ENCODE measurements at places on chromosomes 1 and 21.

DNA sequence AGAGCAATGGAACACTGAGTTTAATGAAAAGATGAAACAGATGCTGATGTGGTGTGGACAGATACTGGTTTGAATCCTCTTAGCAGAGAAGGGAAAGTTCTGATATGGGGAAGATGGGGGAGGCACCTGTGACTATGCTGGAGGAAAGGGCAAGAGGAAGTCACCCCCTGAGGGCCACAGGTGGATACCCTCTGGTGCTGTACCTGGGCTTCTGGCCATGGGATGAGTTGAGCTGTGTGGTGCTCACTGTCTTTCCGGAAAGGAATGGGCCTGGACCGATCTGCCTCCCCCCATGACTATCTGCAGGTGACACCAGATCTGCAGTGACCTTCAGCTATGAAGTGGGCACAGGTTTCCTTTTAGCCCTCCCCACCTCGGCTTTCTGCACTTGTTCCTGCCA is 52.4 kb downstream of the IER5 start:
- DNase-seq: no peak

DNA sequence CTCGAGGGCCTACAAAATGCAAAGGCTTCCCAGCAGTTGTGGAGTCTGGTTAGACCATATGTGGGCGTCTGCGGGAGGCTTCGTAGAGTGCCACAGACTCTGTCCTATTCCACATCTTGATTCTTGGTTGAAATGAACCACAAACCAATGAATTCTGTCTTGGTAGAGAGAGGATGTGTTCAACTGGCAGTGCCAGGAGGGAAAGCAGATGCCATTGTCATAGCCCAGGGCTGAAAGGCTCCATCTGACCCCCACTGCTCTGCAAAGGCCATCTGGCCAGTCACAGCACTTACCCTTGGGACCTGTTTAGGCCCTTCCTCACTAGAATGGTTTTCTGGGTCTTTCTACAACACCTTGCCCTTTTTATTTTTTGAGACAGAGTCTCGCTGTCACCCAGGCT is 22.1 kb downstream of the ACOT11 start:
- DNase-seq: no peak

DNA sequence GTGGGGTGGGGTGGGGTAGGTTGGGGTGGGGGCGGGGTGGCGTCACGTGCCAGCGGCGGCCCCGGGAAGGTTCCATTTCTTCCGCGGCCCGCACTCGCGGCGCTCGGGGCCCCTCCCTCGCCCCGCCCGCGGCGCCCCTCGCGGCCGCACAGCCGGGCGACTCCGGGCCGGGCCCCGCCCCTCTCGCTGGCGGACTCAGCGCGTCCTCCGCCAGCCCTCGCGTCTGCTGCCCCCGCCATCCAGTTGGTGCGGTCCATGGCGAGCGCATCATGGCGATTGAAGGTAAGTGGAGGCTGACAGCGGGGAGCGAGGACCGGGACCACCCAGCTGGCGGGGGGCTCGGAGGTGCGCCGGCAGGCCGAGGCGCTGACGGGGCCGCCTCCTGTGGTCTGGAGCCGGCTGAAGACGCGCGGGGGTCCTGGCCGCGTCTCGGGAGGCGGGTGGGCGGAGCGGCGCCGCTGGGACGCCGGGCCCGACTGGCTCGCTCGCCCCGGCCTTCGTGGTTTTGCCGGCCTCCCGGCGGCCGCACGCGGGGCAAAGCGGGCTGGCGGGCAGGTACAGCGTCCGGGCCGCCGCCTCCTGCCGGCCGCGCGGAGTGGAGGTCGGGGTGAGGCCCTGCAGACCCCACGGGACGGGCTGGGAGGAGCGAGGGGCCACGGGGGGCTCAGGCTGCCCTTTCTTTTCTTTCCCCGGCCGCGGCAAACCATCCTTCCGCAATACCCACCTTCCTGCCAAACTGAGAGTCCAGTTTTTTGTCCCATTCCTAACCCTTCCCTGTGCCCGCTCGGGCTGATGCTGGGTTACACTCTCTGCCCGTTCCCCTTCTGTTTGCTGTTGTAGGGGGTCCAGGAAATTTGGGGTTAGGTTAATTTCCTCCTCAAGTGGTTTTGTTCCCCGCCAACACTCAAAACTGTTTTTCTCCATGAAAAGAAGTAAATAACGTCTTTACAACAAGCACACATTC is at the start of gene SYT14:
SYT14 (plus strand) TSS at position 222 of the 964 bp plus-strand sequence; CDS start at position 270, 48 bp downstream.
- no peak for DNase-seq

DNA sequence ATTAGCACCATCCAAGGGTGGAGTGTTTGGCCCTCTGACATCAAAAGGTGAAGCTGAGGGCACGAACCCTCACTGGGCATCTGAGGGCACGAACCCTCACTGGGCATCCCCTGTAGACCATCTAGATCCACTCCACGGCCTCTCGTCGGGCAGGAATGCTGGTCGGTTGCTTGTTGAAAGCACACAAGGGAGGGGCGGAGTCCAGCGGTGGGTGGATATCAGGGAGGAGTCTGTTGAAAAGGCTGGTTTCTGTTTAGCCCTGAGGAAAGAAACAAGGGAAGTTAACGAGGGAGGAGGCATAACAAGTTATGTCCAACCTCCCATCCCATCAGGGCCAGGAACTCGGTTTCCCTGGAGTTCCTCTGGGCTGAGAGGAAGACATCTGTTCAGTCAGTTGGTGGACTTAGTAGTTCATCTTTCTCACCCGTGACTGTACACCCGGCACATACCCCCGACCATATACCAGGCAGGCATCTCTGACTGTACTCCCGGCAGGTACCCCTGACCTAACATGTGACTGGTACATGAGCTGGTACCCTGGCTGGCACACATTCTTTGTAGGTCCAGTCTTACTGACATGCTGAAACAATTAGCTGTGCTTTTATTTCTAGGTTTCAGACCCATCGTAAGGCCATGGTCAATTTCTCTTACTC is 32.1 kb upstream of the PDE9A start:
- DNase-seq: no peak

GRCh38 chr1:226677027-226678020 is 61.8 kb downstream of the ITPKB start:
- peak; percentile 80 for DNase-seq

DNA sequence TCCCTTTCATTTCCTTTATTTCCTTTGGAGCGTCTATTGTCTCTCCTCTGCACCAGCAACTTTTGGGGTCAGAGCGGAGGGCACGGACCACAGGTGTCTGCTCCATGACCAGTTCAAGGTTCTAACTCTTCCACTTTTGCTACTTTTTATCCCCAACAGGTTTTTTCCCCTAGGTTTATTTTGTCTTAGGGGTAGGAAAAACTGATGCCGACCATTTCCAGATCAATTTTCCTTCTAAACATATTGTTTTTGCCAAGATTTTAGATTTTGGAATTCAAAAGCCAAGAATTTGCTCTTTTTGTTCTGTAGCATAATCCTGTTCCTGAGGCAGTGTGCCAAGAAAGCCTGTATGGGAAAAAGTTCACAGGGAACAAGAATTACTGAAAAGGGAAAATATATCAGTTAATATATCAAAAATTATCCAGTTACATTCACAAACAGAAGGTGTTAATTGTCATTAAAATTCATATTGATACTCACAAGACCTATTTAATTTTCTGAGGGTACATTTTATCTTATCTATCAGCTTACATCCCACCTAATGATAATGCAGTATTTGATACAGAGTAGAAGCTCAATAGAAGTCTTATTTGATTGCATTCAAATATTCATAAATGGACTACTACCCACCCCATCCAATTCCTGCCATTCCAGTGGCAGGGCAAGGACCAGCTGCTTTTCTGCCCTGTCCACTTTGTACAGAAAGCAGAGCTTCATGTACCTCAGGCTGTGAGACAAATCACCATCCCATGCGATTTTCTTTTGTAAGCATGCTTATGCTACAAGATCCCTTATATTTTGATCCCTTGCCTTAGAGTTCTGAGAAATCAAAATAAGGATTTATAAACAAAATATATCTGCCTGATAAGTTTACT is 31.2 kb downstream of the TSEN15 start:
- no peak for DNase-seq

Measured in CD4-positive, alpha-beta T cell treated with Interleukin-1 beta for 1 hour (primary cell).